ENCODE measurements at places on chromosomes 7 and 10.

- no peak for DNase-seq
These were observed 6.5 kb upstream of the PRKAR2B start for GRCh38 chr7:107037717-107038603.

DNA sequence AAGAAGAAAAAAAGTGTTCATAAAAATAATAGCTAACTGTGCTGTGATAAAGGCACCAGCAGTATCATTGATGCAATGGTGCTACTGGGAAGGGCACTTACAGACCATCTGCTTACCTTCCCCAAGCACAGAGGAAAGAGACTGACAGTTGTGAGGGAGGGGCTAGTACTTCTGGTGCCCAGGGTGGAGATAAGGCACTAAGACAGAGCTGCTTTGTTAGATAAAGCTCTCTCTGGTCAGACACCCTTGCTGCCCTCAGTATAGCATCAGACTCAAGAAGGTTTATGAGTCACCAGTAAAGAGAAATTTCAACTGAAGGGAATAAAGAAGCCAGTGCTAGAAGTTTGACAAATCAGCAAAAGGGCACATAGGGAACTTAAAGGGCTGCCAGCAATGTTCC lies 325.6 kb downstream of the HPSE2 start:
- DNase-seq: no peak

DNA sequence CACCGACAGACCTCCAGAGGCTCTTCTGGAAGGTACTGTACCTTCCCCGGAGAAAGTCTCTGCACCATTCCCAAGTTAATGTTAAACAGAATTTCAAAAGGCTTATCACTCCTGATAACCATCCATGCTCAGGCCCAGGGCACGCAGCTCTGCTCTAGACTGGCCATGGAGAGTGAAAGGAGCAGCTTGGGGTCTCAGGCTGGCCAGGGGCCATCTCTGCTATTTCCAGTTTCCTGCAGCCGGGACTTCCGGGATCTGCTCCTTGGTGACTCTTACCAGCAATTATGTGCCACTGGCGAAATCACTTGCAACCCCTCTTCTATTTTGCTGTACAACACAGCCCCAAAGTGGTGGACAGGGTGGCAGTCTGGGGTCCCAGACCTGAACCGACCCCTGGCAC lies 6.0 kb downstream of the CLDN15 start:
- DNase-seq: no peak

- DNase-seq: no peak
These were observed 3.0 kb upstream of the WASL start for GRCh38 chr7:123751821-123752220.

- DNase-seq: no peak
These were observed 8.8 kb upstream of the RHOBTB1 start for GRCh38 chr10:60952846-60953220.

DNA sequence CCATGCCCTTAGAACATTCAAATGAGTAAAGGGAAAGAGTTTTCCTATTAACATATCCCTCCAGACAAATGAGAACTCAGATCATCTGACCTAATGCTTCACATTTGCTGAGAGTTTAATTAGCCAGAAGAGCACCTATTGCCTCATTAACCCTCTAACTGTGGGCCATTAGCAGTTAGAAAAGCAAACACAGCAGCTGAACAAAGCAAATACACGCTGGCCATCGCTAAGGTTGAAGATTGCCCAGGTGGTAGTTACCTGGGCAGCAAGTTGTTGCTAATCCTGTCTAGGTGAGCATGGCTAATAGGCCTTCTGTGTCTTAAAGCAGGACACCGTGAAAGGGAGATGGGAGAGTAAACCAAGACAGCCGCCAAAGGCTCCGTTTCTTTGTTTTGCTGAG lies 49.9 kb upstream of the UCN3 start:
- DNase-seq: no peak

- no peak for DNase-seq
These were observed 68.8 kb downstream of the PROSER2 start for GRCh38 chr10:11891776-11892486.

DNA sequence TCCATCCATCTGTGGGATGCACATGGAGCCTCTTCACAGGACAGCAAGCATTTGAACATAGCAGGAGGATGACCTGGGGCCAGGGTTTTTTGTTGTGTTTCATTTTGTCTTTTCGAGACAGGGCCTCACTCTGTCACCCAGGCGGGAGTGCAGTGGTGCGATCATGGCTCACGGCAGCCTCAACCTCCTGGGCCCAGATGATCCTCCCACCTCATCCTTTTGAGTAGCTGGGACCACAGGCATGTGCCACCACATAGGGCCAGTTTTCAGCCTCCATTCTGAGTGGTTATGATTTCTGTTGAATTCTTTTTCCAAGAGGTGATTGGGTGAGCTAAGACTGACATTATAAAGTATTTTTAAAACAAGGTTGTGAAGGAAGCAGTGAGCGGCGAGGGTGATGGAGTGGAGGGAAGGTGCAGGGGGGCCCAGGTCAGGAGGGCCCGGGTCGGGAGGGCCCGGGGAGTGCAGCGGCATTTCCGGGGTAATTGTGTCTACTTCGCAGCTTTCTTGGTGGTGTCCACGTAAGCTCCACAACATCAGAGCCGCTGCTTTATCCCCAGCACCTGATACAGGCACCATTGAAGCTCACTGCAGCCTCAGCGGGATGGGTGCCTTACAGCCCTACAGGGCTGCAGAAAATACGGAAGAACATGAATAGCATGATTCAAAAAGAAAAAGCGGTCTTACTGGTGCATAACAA lies 12.0 kb upstream of the LARP4B start:
- DNase-seq: no peak

- DNase-seq: peak; percentile 9
These were observed 26.6 kb downstream of the RPP38 start for GRCh38 chr10:15123749-15124184.

DNA sequence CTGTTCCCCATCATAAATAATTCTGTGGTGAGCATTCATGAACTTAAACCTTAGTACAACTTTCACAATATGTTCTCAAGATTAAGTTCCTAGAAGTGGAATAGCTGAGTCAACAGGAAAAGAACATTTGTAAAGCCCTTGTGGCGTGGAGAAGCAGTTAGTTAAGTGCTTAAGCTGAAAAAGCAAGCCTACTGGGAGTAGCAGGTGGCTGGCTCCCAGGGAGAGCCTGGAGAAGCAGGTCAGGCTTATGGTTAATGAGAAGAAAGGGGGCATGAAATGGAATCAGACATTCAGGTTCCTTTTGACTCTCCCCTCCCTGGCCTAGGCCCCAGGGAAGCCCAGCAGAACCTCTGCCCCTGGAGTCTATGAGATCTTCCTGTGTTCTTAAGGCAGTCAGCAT lies 35.3 kb downstream of the VSTM4 start:
- DNase-seq: no peak

- DNase-seq: no peak
These were observed 488.8 kb upstream of the MKI67 start for GRCh38 chr10:128614802-128615553.

- DNase-seq: no peak
These were observed 333.3 kb upstream of the SEMA3D start for GRCh38 chr7:85520175-85520574.

DNA sequence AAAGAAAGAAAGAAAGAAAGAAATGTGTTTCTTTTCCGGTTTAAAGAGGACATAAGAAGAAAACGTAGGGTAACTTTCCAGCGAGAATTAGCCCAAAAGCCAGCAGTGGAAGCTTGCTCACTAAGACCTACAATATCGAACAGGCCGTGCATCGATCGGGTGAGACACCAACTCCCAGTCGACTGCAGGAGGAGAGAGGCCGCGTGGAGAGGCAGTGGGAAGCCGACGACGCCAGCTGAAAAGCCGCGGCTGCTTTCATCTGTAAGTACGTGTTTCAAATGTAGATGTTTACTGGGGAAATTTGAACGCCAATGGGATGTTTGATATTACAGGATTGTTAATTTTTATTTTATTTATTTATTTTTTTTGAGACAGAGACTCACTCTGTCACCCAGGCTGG lies 28.6 kb upstream of the GIMAP8 start:
- DNase-seq: no peak

DNA sequence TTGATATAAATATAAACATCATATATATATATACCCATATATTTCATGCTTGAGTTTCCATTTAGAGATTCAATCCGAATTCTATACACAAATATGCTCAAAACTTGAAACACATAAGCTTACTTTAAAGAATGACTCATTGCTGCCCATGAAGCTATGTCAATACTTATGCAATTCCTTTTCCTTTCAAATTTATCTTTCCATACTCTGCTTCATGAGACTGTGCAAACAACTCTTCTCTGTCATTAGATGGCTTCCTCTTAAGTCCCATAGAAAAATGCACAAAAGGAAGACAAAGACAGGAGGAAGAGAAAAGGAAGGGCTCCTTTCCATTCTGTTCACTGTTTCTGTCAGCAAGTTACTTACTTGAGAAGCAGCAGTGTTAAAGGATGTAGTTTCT lies 895.7 kb upstream of the SORCS1 start:
- no peak for DNase-seq

DNA sequence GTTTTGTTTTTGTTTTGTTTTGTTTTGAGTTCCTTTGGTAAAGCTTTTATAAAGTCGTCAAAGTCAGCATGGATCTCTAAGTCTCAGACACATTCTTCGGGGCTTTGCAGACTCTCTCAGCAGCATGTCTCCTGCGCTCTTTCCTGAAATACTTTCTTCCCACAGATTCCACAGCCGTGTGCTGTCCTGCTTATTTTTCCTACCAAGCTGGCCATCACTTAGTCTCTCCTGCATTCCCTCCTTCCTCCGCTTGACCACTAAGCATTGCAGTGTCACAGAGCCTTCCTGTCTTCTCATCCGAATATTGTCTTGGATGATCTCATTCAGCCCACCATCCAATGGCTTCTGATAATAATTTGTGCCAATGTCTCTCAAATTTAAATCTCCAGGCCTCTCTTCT lies 434.3 kb upstream of the C7orf33 start:
- DNase-seq: no peak

DNA sequence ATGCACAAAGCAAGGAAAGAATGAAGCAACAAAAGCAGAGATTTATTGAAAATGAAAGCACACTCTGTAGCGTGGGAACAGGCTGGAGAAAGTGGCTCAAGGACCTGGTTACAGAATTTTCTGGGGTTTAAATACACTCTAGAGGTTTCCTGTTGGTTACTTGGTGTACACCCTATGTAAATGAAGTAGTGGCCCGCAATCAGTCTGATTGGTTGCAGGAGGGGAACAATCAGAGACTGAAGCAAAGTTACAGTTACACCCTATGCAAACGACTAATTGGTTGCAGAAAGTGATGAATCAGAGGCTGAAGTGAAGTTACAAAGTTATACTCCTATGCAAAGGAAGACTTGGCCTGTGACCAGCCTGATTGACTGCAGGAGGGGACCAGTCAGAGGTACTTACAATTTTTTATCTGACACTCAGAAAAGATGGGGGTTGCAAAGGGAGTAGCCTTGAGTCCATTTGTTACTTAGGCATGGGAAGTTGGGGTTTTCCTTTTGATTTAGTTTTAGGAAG lies 3.6 kb upstream of the MTPN start:
- peak; percentile 71 for DNase-seq

- no peak for DNase-seq
These were observed 12.5 kb downstream of the LIPA start for GRCh38 chr10:89238956-89239644.

- DNase-seq: no peak
These were observed 22.4 kb downstream of the FBXW4 start for GRCh38 chr10:101672536-101672935.

DNA sequence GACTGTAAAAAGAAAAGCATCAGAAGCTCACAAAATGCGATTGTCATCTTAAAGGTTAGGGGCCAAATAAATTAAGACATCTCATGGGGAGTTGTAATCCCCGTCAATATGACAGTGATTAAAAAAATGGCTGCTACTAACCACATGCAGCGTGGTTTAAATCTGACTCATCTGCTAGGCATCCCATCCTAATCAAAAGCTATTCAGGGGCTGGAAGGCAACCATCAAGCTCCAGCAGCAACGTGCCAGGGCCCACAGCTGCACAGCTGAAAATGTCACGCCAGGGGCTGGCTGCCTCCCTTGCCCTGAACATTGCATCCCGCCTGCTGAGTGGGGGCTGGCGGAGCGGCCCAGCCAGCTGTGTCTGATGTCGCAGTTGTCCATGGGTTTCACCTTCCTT lies 66.3 kb upstream of the FRMD4A start:
- peak; percentile 73 for DNase-seq

- DNase-seq: no peak
These were observed 820.6 kb downstream of the CCSER2 start for GRCh38 chr10:85148693-85149640.

- DNase-seq: no peak
These were observed 27.6 kb upstream of the PLPP4 start for GRCh38 chr10:120429395-120429794.

- DNase-seq: no peak
These were observed 17.5 kb downstream of the AVPI1 start for GRCh38 chr10:97669571-97669970.

DNA sequence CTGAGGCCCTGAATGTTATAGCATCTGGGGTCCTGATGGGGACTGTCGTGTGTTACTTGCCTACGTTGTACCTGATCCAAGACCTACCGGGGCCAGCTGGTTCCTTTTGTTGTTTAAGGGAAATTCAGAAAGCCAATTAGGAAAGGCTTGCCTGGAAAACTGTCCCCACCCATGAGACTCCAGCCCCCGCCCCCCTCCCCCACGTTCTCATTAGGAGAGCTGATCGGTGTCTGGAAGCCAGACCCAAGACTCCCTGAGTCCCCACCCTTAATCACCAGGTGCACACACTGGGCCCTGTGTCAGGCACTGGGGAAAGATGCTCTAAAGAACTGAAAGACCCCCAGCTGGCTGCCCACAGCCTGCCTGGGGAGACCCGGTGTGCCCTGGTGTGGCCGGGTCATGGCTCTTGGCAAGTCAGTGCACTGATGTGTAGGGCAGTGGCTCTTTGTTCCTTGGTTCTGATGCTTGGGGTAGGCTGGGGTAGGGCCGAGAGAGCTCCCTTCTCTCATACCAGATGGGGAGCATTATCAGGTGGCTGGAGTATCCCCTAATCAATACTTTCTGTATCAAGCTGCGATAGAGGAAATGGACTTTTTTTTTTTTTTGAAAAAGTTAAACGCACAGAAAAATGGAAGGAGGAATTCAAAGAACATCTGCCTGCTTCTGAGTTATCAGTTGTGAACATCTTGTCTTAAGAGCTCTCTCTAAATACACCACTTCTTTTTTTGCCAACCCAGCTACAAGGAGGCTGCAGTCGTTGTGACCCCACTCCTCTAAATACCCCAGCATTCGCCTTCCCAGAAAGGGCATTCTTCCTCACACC lies 16.9 kb downstream of the TSPAN15 start:
- DNase-seq: no peak

GRCh38 chr7:77253151-77253550 lies 53.5 kb upstream of the FGL2 start:
- DNase-seq: no peak

DNA sequence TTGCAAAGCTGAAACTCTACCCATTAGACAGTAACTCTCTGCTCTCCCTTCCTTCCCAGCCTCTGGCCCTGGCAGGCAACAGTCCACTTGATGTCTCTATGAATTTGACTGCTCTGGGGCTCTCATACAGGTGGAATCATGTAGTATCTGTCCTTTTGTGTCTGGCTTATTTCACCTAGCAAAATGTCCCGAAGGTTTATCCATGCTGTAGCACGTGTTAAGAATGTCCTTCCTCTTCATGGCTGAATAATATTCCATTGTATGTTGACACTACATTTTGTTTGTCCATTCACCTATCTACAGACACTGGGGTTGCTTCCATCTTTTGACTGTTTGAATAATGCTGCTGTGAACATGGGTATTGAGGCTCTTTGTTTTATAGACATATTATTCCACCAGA lies 128.9 kb downstream of the EGFR start:
- DNase-seq: no peak
